ENCODE measurements at places on chromosomes 7 and 10.
A peak's percentile ranks its signal among the peaks of the same experiment; 100 is the strongest.

GRCh38 chr10:101780818-101781654 lies 2.2 kb downstream of the NPM3 start:
- DNase-seq, result peak; percentile 82

DNA sequence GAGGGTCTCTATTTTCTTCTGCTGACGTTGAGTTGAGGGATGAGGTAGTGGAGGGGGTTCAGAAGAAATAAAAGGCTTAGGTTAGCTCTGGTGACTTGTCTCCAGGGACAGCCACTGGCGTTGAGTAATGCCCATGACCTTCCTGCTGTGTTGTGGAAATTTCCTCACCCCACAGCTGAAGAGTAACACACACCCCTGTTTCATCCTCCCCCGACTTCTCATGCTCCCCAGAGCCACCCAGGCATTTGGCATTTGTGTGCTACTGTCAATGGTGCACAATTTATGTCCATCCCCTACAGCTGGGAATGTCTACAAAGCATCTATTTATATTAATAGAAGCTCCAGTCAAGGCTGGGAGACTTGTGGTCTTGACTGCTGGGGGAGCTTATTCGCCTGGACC lies 4.7 kb upstream of the TMEM72 start:
- no peak for DNase-seq

GRCh38 chr10:16408379-16408778 lies 28.4 kb upstream of the PTER start:
- DNase-seq, result no peak

DNA sequence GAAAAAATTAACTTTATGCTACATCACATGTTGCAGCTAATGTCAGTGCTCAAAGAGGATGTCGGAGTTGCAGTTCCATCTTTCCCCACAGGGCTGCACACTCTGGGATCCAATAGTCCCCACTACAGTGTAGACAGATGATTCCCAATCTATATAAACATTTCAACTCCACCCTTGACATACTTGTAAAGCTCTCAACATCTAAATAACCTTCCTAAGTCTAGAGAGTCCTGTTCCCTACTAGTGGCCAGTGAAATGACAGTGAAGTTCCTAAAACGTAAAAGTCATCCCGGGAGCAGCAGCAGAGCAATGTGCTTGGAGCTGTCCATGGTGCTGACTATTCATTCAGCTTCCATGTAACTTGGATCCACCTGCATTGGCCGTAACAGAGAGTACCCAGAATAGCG lies 145.1 kb downstream of the GRM8 start:
- DNase-seq, result peak; percentile 52

DNA sequence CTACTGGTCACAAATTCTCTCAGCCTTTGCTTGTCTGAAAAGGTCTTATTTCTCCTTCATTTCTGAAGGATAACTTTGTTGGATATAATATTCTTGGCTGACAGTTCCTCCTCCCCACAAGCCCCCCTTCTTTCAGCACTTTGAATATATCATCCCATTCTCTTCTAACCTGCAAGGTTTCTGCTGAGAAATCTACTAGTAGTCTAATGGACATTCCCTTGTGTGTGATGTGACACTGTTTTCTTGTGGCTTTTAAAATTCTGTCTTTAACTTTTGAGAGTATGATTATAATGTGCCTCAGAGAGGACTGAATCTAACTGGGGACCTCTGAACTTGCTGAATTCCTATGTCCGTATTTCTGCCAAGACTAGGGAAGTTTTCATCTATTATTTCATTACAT lies 104.3 kb downstream of the RSU1 start:
- no peak for DNase-seq

- no peak for DNase-seq
Measured at GRCh38 chr7:91198371-91198770, 65.9 kb upstream of the FZD1 start.

DNA sequence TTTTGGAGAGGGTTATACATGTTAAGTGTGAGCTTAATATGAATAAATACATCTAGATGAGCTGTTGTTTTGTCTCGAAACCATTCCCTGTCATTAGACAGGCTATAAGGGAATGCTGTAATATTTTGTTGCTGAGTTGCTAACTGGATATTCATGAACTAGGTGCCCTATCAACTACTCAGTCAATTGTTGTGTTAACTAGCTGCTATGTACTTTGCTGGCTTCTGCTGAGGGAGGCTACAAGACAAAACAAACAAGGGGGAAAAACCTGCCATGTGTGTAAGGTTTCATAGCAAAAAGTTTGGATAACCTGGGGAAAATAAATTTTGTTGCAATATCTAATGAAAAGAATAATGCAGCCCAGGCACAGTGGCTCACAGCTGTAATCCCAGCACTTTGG lies 110.4 kb downstream of the CSTF2T start:
- DNase-seq, result no peak

GRCh38 chr7:149022756-149023360 lies 5.4 kb downstream of the PDIA4 start:
- no peak for DNase-seq

- DNase-seq, result no peak
Measured at GRCh38 chr7:108662783-108663362, 93.2 kb downstream of the DNAJB9 start.

DNA sequence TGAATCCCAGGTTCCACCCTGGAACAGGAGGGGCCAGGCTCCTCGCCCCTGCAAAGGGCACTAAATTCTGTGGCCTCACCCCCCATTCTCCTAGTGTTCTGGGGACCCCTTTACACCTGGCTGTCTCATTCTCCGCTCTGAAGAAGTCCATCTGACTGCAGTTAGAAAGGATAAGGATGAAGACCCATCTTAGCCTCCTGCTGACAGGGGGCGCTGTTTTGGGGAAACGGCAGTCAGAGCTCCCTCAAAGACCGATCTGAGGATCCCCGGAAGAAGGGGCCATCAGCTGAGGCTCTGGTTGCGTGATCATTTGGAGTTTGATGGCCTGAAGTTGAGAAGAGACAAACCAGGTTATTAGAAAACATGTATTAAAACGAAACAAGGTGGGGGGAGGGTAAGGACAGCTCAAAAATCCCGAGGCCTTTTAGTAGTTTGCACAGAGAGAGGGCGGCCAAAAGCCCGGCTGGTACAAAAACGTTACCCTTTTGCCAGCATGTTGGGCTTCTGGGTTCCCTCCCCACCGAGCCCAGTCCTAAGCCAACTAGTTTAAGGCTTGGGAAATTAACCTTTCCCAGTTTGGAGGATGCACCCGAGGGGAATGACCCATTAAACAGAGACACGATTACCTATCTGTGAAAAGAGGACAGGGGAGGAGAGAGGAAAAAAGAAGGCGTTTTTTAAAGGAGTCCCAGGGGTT lies 102.8 kb downstream of the CHN2 start:
- no peak for DNase-seq

GRCh38 chr7:1204460-1205140 lies 28.1 kb upstream of the UNCX start:
- DNase-seq, result no peak

- DNase-seq, result no peak
Measured at GRCh38 chr7:122454776-122455507, 150.4 kb upstream of the FEZF1 start.

DNA sequence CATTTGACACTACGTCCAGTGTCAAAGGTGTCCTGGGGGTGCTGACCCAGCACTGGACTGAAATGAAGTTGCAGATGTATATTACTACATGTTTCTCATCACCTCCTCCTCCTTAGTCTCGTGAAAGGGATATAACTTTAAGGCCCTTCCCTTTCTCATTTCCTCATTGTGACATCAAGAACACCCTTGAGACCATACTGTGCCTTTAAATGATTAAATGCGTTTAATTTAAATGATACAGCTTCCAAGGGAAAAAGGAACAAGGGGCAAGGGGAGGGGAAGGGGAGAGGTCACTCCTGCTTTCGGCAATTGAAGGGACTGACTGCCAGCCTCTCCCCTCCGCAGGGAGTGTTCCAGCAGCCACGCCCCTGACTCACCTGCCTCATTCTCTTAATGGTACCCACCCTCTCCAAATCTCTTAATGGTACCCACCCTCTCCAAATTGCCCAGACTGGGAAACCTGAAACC lies 80.5 kb upstream of the KMT2E start:
- DNase-seq, result no peak

GRCh38 chr7:44222776-44223261 lies 22.0 kb downstream of the YKT6 start:
- no peak for DNase-seq

DNA sequence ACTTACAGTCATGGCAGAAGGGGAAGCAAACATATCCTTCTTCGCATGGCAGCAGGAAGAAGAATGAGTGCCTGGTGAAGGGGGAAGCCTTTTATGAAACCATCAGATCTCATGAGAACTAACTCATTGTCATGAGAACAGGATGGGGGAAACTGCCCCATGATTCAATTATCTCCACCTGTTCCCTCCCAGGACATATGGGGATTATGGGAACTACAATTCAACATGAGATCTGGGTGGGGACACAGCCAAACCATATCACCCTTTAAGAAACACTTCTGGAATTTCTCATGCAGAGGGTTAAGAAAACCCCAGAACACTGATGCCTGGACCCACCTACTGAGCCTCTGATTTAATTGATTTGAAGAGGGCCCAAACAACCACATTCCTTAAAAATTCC lies 63.3 kb upstream of the DNAJB12 start:
- no peak for DNase-seq

DNA sequence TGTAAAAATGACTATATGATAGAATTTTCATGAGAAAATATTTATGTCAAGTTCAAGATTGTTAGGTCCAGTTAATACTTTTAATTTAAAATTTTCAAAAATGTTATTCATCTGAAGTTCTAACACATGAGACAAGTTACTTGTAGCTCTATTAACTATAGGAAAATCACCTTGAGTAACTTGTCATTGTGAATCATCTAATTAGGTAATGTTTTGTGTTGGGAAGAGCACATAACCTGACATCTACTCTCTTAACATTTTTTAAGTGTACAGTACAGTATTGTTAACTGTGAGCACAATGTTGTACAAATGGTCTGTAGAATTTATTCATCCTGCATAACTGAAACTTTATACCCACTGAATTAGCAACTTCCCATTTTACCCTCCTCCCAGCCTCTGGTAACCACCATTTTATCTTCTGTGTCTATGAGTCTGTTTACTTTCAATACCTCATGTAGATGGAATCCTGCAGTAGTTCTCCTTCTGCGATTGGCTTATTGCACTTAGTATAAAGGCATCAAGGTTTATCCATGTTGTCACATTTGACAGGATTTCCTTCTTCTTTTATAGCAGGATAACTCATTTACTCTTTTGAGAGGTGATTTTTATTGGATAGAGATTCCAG lies 54.6 kb downstream of the ARL4A start:
- peak; percentile 15 for DNase-seq

DNA sequence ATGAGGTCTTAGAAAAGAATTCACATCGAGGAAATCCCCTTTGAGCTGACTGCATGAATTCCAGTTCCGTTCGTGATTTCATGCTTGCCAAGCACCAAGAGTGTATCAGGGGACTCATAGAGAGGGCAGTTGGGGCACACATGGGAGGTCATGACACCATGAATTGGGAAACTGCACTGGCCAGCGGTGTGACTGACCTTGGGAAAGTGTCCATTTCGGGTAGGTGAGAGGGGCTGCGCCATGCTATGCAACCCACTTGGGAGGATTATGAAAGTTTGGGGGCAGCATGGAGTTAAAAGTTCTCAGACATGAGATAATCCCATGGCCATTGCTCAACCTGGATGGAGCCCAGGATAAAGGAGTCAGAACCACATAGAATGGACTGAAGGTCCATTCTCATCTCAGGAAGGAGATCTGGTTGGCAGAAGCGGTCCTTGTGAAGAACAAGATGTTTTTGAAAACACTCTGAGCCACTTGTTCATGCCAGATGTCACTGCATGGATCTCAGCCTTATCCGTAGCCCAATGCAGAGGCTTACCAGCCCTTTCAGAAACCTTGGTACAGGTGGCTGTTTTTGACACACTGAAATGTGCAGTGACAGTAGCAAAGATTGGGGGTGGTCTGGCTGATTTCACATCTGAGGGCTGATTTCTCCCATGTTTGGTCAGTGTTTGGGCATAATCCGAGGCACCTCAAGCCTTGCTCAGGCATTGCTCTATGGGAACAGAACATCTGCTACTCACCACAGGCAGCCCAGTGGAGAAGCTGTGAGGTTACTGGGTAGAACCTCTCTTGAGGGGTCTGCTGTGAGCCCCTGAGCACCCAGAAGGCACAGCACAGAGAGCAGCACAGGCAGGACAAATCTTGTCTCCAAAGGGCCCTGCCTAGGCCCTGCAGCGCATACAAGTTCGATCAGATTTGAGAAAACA lies 252.3 kb downstream of the CXCL12 start:
- DNase-seq, result no peak
